ENCODE measurements at places on chromosomes 3 and 15.

- DNase-seq = no peak
Measured at GRCh38 chr3:115576325-115576875, 46.9 kb upstream of the GAP43 start.

DNA sequence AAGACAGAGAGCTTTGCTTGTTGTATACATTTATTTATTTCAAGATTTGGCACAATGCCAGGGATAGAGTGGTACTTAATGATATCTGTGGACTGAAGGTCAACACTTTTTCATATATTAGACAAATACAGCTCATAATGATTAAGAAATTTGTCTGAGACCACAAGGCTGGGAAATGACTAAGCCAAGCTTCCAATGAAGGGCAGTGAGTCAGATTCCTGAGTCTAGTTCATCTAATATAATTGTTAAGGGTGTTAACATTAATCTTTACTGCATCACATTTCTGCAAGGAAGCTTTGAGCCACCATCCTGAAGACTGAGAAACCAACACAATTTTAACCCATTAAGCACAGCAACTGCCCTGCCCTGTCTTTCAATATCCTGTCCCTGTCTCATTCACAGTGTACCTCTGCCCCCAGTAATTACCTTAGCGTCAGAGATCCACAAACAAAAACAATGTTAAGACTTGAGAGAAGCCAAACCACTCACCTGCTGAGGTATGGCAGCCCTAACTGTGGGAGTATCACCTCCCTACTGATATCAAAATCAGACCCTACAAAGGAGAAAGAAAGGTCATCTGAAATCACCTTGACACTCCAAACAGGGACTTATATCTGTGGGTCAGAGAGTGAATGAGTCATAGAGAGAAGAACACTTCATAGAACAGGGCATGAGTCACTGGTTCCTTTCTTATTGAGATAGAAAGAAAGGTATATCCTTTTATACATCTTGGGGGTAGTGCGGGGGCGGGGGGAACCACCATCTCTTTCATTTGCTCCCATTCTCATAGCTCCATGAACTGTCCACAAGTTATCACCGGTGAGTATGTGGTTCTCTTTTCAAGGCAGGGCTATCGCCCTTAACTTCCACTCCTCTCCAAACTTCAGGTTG is 74.7 kb downstream of the MAGI1 start:
- DNase-seq = peak; percentile 76

DNA sequence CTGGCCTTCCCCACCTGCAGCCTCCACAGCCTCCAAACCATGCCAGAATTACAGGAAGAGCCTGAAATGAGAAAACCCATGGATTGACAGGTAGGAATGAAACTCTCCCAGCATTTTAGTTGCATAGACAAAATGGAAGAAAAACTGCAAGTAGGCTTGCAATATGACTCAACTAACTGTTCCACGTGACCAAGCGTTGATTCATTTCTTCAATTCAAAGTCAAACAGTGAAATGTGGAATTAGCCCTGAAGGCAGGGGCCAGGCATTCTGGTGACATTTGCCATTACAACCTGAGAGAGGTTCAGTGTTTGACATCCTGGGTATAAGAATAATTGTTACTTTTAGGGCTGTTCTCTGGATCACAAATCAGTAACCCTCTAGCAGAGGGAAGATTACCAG is 676.5 kb upstream of the CFAP20DC start:
- no peak for DNase-seq

- DNase-seq = peak; percentile 79
Measured at GRCh38 chr15:91694131-91694830, 159.2 kb upstream of the SLCO3A1 start.

GRCh38 chr15:43292375-43293078 is 25.8 kb upstream of the TGM5 start:
- no peak for DNase-seq

GRCh38 chr15:58934114-58934447 is 602 bp upstream of the SLTM start:
- DNase-seq = no peak

- DNase-seq = no peak
Measured at GRCh38 chr15:77975332-77976094, 102.0 kb downstream of the TBC1D2B start.

DNA sequence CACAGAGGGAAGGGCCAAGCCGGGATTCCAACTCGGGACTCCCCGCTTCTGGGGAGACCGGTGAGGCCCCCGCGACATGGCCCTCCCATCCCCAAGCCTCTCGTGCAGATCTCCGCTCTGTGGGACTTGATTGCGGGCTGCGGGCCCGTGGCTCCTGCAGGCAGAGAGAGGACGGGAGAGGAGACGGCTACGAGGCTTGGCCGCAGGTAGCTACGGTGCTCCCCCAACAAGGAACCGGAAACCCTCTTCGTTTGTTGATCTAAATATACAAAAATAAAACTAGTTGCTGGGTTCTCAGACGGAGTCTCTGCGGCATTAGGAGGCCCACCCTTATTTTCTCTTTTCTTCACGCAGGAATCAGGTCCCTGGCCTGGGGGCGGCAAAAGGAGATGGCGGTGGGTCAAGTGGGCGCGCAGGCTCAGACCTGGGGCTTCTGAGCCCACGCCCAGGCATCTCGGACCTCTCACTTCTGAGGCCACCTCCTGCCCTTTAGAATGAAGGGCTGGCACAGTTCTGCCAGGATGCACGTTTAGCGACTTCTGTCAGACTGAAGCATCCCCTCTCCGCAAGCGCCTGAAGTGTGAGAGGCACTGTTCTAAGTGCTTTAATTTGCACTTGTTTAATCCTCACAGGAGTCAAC is 10.9 kb downstream of the GNB5 start:
- DNase-seq = no peak

GRCh38 chr3:139281096-139281495 is 62.7 kb upstream of the MRPS22 start:
- no peak for DNase-seq

GRCh38 chr3:191644291-191644690 is 183.3 kb downstream of the PYDC2 start:
- DNase-seq = no peak

DNA sequence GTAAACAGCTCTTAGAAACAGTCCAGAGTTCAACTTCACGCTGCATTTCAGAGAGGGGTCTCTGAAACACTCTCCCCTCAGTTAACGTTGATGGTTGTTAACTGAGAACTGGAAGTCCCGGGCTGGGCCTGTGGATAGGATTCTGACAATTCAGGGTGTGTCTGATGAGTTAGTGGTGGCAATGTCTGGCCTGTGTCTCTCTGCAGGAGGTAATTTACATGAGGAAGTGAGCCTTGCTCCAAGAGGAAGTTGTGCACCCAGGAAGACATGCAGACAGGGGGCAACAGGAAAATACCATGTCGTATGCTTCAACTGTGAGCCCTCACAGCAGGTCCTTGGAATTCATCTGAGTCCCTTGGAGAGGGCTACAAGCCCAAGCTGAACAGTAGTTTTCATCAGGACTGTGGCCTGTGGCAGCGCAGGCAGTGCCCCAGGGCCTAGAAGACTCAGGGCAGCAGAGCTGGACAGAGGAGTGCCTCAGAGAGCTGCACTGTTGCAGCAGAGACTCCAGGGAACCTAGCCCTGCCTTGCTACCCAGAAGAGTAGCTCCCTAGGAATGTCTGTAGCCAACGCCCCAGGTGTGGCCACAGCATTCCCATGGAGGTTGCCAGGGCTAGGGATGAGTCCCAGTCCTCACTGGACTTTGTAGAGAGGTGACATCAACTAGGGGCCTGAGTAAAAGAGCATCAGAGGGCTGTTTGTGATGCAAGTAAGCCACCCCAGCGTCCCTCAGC is 104.6 kb upstream of the SELENOK start:
- no peak for DNase-seq

GRCh38 chr3:75180235-75180944 is 483.7 kb upstream of the FRG2C start:
- DNase-seq = no peak

- DNase-seq = no peak
Measured at GRCh38 chr3:126305427-126305826, 51.8 kb downstream of the KLF15 start.

DNA sequence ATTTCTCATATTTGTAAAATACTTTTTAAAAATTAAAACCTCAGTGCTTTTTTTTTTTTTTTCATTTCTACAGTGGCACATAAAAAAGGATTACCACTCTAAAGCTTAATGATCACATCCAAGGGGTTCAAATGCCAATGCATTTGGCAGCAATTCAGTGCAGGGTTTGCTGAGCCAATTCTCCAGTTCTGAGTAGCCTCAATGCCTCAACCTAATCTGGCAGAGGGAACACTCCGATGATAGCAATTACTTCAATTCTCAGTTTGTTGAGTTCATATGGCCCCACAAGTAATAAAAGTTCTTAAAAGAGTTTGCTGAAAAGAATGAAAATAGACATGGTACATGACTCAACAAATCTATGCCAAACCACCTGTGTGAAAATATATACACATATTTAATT is 79.3 kb upstream of the RBMS3 start:
- DNase-seq = no peak

GRCh38 chr15:43735416-43735815 is 10.8 kb upstream of the PDIA3 start:
- DNase-seq = no peak

- peak; percentile 72 for DNase-seq
Measured at GRCh38 chr15:75063338-75063737, 39.9 kb downstream of the PPCDC start.

DNA sequence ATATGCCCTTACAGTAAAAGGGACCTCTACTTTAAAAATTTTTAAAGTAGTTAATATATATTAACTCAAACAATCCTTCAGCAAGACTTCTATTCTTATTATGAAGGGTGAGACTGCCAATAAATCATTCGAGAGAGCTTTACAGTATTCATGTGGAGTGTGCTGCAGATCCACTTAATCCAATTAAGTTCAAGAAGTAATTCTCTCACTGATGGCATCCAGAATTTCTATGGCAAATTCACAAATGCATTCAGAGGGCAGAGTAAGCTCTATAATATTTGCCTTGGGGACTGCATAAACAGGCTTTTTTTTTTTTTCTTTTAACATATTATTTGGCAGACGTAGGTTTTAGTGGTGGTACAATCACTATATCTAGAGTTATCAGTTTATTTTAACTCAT is 692.0 kb downstream of the NLGN1 start:
- no peak for DNase-seq

DNA sequence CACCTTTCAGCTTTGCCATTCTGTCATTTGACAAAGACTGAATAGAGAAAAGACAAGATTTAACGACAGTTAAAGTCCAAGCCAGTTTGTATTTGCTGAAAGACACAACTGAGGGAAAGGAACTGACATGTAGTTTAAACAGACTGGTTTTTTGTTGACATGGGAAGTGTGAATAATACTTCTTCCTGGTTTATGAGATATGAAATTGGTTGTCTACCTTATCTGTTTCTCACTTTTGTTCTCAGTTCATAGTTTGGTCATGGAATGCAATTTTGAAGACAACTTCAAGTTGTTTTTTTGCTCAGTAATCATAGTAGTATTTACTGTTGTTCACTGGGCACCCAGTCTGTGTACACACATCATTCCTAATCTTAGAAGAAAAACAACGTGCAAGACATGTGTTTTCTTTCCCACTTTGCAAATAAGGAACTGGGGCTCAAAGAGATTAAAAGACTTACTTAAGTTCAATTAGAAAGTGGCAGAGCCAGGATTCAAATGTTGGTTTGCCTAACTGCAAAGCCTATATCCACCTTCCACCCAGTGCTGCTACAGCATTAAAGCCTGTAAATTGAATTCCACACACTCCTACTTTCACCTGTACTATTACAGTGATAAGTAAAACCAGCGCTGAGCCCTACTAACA is 103.5 kb downstream of the LPP start:
- no peak for DNase-seq

DNA sequence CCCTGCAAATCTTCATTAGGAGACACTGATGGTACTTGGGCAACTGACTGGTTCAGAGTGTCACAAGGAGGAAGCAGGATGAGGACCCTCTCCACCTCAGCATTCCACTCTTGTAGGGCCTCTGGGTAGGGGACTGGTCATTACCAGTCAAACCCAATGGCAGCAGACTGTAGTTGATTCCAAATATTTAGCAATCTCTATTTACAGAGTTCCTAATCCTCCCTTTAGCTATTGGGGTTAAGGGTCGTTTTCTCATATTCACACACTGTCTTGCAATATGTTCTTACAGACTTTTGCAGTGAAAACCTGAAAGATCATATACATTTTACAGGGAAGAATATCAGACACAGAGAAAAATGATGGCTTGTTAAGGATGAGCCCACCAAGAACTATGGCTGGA is 397.7 kb downstream of the GAP43 start:
- no peak for DNase-seq

DNA sequence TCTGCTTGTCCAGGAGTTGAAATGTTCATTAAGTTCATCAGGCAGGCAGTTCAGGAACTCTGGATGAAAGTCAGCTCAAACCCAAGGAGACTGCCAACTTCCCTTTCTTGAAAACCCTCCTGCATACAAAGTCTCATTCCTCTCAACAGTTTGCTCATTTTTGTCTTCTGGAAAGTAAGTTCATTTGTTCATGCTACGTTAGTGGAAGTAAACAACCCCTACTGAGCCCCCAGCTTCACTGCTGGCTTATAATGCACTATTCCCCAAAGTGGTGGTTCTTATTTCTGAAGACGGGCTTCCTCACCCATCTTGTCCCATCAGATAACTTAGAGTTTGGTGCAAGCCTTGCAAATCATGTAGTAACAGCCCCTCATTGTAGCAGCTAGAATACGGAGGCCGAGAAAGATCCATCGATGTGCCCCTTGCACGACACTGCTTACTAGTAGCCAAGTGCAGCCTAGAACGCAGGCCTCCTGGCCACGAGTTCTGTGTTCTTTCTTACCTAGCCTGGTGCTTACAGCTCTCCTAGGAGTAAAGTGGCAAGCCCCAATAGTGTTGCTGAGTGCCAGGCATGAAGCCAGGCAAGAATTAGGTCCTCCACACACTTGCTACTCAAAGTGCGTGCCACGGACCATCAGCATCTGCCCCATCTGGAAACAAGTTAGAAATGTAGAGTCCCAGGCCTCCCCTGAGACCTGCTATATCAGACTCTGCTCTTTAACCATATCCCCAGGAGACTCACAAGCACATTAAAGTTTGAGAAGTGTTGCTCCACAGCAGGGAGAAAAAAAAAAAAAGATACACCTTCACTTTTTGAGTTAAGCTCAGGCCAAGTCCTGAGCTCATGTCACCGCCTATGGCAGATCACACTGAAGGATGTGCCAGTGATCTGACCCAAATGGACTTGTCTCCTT is 82.5 kb downstream of the RFTN1 start:
- DNase-seq = peak; percentile 15

- DNase-seq = no peak
Measured at GRCh38 chr15:25869701-25870100, 6.6 kb upstream of the ATP10A start.

GRCh38 chr3:85760342-85760741 is 801.6 kb downstream of the CADM2 start:
- no peak for DNase-seq

GRCh38 chr3:42014921-42015533 is 53.1 kb upstream of the ULK4 start:
- DNase-seq = no peak

Measured in astrocyte of the cerebellum (primary cell).